Immature natural killer cell (primary cell): ENCODE measurements at places on chromosomes 4 and X.

GRCh38 chr4:54217642-54218495, 11.2 kb upstream of the PDGFRA start:
- no peaks in the 10 kb centered on the region for H3K36me3 ChIP-seq
- DNase-seq: peak; percentile 39
- H3K27me3 ChIP-seq: peaks cover 5% of the 10 kb centered on the region
- H3K27ac ChIP-seq: no peak overlapping the region
- no peak overlapping the region for H3K4me3 ChIP-seq

GRCh38 chr4:77776182-77777134, 42.7 kb downstream of the CNOT6L start:
- peaks cover 2% of the 10 kb centered on the region for H3K27me3 ChIP-seq
- H3K36me3 ChIP-seq: peaks cover 14% of the 10 kb centered on the region
- no peak for DNase-seq
- peak overlapping the region; percentile 31 for H3K4me3 ChIP-seq

DNA sequence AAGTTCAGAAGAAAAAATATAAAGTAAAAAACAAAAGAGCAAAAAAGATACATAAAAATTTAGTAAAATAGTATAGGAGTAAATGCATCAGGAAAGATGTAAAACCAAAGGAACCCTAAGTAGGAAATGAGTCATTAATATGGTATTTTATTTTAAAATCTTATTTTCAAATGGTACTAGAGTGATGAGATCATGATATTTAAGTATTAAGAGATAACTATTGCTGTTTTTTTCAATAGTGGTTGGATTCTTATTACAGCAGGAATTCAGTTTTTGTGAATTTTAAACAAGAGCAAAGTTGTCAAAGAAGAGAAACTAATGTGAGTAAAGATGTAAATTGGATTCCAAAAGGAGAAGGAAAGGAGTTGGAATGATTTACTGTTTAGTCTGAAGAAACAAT, 20.0 kb downstream of the EMCN start:
- H3K36me3 ChIP-seq: no peaks in the 10 kb centered on the region
- H3K27ac ChIP-seq: no peak overlapping the region
- no peaks in the 10 kb centered on the region for H3K4me1 ChIP-seq

DNA sequence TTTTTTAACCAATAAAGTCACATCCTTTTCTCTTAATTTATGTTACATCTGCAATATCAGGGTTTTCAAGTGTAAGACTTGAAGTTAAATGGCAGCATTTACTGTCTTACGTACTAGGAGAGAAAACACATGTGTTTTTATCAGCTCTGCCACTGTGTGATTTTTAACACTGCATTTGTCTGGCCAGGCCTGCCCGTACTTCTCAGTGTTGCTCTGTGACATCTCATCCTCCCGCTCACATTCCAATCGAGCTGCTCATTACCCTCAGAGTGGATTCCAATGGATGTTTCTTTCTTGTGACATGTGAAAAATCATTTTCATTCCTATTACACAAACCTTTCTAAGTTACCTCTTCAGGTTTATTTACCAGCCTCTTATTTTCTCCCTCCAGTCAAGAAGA, 420.3 kb downstream of the FAT4 start:
- no peaks in the 10 kb centered on the region for H3K36me3 ChIP-seq
- no peaks in the 10 kb centered on the region for H3K27me3 ChIP-seq
- no peak overlapping the region for H3K27ac ChIP-seq
